T-helper 2 cell treated with Interferon-gamma antibody and Interleukin-4, amounts not matched to agents 5 μg/mL and 100 μg/mL, for 36 hours (primary cell): ENCODE measurements at places on chromosomes 12 and 14.

GRCh38 chr14:40697231-40697630, 909.4 kb upstream of the LRFN5 start:
- DNase-seq = no peak

DNA sequence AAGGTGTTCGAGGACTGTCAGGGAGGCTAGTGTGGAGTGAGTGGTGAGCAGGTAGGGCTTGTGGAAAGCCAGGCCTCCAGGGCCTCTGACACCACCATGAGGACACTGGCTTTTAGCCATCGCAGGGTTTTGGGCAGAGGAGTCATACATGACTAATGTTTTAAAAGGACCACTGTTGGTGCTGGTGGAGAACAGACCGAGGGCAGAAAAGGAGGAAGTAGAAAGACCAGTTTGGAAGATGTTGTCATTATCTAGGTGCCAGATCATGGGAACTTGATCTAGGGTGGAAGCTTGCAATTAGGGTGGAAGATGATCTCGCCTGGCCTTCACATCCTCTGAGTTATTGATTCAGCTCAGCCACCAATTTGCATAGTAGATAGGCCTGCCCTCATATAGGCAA, 144.2 kb downstream of the C12orf75 start:
- DNase-seq = no peak

- no peak for DNase-seq
These were observed 66.4 kb upstream of the SLC38A4 start for GRCh38 chr12:46892034-46892705.

DNA sequence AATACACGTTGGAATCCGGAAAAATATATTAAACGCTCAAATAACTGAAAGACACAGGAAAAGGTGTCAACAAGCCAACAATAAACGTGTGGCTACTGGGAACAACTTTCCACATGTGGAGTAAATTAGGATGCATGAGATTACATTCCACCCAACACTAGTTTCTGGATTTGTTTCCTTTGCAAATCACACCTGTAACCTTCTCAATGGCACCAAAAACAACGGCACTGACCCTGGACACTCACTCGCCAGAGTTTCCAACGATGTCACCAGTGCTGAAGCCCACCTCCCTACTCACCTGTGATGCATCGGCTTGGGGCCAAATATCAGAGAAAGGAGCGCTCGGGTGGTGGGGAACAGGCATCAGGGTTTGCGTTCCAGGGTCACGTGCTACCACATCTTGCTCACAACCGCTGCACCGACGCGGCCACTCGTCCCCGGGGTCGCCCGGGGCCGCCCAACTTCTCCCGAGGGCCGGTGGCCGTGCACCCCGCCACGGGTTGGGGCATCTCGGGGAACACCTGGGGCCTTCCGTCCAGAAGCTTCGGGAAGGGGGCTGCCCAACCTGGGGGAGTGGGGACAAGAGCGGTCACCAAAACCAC, 629 bp downstream of the PRDM4 start:
- DNase-seq = peak; percentile 31

GRCh38 chr14:34465069-34465859, 3.2 kb upstream of the SPTSSA start:
- no peak for DNase-seq

DNA sequence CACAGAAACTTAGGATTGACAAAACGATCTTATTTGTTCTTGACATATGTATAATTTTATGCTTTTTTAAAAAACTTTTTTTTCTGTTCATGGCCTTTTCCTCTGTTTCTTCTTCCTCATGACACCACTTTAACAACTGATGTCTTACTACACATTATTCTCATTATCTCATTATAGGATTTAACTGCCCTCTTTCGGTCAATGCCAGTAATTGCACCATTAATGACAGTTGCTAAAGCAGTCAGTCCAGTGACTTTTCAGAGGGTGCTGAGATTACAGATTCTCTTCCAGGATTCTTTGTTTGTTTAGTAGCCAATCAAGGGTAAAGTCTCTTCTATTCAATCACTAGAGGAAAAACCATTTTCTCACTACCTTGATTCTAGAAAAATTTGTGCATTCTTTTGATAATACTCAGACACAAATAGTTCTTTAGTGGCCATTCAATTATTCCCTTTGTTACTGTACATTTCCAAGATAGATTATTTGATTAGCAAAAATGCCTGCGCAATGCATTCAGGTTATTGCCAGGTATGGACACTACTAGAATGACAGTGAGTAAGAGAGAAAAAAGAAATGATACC, 50.1 kb downstream of the KLRG1 start:
- no peak for DNase-seq
